ENCODE measurements at places on chromosomes 2 and 18.
A peak's percentile ranks its signal among the peaks of the same experiment; 100 is the strongest.

DNA sequence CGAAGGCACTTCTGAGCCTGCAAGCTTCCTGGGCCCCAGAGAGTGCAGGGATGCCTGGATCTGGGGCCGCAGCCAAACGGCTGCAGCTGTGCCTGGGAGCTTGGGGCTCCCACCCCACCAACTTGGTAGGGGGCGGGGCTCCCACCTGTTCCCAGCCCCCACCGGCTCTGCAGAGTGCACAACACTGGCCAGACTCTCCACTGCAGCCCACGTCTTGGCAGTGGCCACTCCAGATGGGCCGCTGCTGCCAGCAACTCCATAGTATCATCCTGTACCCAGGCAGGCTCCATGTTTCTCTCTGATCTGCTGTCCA, 9.9 kb downstream of the DYSF start:
- DNase-seq: no peak

- DNase-seq: no peak
Observed at GRCh38 chr2:156541706-156542105, 105.5 kb downstream of the GPD2 start.

DNA sequence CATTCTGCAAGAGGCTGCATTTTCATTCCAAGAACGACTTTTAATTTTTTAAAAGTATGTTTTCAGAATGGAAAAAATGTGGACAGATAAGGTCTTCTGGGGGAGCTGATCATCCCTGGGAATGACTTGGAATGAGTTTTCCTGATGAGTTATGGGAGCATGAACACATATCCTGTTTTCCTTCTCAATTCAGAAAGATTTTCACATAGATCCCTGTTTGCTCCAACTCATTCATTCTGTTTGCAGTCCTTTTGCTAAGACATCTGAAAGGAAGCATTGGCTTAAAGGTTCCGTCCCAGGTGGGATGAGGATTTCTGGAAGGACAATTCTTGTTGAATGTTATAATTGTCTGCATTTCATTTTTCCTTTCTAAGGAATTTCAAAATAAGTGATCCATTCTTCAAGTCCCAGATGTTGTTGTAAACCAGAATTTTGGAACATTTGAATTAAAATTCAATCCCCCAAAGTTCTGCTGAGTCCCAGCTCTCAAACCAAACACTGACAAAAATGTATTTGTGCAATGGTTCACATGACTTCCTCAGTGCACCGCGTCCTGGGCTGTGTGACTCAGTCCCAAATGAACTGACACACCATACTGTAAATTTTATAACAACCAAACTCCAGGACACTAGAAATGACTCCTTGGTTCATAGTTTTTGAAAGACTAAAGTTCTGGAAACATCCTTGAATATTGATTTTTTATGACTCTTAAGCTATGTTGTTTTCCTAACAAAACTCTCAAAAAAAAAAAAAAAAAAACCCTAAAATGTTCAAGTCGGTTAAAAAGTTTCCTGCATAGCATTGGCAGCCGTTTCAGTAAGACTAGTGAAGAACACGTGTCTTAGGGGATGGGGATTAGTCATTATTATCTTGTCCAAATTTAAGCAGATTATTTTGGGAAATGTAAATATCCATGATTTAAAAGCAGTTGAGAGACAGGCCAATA, 281.8 kb upstream of the TCF4 start:
- DNase-seq: peak; percentile 83

GRCh38 chr2:181004647-181005325, 24.4 kb downstream of the UBE2E3 start:
- DNase-seq: no peak

DNA sequence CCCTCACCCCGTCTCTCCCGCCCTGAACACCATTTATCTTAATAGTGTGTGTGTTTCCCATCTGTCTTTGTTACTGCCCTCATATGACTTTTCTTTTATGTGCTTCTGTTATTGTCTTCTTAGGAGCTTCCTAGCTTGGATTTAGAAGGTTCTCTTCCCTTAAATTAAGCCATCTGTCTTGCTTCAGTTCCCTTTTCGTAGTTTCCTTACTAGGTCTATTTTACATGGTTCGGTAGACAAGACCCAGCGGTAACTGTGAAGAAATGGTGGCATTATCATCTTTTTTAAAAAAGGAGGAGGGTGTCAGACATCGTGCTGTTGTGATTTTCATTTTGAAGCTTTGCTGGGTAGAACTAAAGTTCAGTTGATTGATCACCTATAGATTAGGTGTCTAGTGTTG, 10.3 kb downstream of the NCK2 start:
- DNase-seq: no peak

DNA sequence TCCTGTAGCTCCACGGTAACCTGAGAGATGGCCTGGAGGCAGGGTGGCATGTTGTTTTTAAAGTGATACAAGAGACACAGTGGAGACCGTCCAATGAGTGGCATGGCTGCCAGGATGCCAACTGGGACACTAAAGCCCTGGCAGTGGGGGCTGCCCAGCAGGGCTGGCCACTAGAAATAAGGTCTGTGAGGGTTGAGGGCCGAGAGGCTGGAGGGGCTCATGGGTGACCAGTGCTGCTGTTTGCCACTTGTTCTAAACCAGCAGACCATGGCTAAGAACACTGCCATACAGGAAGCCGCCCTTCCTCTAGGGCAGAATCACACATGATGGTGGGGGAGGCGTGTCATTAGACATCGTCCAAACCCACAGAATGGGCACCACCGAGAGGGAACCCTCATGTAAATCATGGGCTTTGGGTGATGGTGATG, 71.9 kb downstream of the ALPK2 start:
- DNase-seq: no peak

GRCh38 chr2:73969356-73969755, 15.4 kb upstream of the TET3 start:
- DNase-seq: no peak

DNA sequence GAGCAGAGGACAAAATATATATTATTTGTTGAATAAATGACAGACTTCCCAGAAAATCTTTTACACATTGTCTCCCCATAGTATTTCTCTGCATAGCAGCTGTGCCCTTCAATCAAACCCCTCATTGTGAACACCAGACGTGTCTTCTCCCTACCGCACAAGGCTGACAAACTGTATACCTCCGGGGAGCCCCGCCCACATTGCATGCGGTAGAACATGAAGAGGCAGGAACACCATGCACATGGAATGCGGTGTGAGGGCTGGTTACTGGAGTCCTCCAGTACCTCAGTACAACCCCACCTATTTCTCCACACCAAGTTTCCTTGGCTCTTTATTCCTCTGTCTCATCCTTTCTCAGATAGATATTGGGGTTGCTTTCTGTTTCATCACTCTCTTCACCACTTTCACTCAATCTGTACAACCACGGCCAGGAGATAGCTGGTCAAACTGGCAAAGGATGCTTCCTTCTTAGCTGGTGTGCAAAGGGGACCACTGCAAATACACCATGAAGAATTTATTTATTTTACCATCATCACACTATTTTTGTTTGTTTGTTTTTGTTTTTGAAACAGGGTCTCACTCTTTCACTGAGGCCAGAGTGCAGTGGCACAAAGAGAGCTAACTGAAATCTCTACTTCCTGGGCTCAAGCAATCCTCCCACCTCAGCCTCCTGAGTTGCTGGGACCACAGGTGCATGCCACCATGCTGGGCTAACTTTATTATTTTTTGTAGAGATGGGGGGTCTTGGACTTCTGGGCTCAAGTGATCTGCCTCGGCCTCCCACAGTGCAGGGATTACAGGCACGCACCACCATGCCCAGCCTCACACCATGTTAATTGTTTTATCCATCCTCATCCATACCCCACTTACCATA, 2.3 kb upstream of the NBAS start:
- DNase-seq: no peak

DNA sequence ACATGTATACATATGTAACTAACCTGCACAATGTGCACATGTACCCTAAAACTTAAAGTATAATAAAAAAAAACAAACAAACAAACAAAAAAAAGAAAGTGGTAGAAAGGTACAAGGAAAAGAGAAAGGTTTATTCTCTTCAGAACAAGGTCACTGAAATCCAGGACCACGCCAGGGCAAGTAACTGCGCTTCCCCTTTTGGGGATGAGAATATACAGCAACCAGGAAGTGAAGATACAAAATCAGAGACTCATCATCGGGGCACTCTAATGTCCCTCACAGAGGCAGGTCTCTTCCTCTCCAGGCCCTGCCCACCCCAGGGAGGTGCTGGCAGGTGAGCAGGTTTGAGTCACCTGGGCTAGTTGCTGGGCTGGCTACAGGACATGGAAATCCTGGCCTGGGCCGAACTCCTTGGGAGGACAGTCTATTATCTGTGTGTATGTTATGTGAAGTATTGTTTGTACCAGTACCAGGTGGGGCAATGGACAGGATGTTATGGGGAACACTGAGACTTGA, 100.4 kb upstream of the GPR45 start:
- DNase-seq: no peak

DNA sequence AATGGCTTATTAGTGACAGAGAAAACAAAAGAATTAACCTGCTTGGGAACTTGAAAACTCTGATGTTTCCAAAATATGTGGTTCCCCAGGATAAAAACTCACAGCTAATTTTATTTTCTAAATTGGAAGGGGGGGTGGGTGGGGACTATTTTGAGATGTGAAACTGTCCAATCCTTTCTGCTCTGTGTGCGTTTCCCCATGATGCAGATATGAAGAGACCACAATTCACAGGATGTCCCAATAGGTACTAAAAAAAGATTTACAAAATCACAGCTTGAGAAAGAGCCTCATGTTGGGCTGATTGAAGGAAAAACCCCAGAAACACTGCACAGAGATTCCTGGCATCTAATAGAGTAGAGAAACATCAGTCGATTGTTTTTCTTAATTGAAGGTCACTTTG, 273.2 kb downstream of the ARHGAP15 start:
- DNase-seq: no peak

- no peak for DNase-seq
Observed at GRCh38 chr2:109239720-109240119, 110.7 kb downstream of the SH3RF3 start.

All from posterior vena cava (tissue), 2 donors.